ENCODE measurements at places on chromosomes 3 and 15.

DNA sequence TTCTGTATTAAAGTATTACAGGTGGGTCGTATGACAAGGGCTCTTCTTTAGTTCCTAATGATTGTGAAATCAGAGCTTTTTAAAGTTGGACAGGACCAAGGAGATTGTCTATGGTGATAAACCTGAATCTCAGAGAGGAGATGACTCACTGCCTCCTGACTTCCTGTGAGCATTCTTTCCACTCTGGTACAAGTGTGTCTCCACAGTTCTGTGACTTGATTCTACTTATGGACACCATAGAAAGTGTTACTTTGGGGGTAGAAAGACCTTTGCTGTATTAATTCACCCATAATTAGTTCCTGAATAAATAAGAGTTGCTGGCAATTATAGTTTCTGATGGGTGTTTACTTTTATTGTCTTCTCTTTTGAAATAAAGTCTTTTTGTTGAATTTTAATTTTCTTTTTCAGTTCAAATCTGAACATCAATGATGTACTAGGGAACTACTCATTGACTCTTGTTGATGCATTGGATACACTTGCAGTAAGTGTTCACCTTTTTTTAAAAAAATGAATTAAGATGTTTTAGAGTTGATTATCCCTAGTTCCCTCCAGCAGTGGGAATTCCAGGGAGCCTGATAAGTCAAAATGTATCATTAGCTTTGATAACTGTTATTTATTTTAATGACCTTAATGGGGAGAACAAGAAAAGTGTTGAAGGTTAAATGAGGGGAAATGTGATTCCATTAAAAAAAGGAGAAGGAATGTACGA is 7.4 kb downstream of the EDEM1 start:
- DNase-seq, result peak; percentile 54

DNA sequence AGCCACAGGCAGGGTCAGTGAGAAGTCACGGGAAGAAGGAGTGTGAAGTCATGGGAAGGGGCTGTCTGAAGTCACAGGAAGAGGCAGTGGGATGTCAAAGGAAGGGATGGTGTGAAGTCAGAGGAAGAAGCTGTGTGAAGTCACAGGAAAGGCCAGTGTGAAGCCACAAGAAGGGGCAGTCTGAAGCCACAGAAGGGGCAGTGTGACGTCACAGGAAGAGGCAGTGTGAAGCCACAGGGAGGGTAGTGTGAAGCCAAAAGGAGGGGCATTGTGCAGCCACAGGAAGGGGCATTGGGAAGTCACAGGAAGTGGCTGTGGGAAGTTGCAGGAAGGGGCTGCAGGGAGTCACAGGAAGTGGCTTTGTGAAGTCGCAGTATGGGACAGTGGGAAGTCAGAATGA is 35.1 kb downstream of the GASK1A start:
- DNase-seq, result no peak

DNA sequence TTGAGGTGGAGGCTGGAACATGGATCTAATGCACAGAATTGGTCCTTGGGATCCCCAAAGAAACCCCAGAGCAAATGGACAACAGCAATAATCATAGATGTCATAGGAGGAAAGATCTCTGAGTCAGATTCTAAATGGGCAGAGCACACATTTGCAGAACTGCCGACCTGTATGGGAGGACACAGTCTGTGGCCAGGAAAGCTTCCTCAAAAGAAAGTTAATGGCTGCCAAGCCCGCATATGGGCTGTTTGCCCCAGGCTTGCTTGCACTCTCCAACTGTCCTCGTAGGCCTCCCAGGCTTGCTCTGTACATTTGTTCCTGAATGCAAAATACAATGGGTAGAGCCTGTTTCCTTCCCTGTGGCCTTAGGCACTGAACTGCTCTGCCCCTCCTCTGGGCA is 102.0 kb upstream of the PLXNA1 start:
- DNase-seq, result no peak

GRCh38 chr3:172131746-172132145 is 92.4 kb downstream of the FNDC3B start:
- no peak for DNase-seq

GRCh38 chr3:182686033-182686886 is 107.0 kb upstream of the ATP11B start:
- no peak for DNase-seq

- no peak for DNase-seq
These were observed 628.4 kb upstream of the TGFBR2 start for GRCh38 chr3:29978036-29978435.

- no peak for DNase-seq
These were observed 6.6 kb downstream of the DTWD1 start for GRCh38 chr15:49627407-49627877.

DNA sequence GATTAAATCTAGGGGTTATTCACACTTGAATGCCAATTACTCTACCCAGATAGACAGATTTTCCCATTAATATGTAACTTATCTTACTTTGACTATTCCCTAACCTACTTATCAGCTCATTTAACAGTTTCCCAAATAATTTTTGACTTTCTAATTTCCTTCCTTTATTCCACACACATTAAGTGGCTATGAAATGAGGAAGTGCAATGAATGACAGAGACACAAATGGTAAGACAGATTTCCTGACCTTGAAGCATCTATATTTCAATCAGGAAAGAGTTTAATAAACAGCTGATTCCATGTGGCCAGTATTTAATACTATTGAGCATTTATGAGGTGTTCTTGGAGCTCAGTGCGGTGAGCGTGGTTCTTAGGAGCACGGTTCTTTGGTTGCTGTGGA is 78.8 kb downstream of the SLC7A14 start:
- DNase-seq, result no peak

Measured in skeletal muscle cell (primary cell).